Spinal cord (tissue), 10 donors: ENCODE measurements at places on chromosomes 5 and 9. TPM values are rescaled to one million over a fixed set of nuclear protein-coding genes. Genes with fewer than 3 reads are reported as not detected.

Gene CLTA
- polyA plus RNA-seq: 251 TPM

Gene C1QTNF2
- 5.6 TPM for polyA plus RNA-seq

Gene ARSI
- 5.0 TPM for polyA plus RNA-seq

Gene SLC46A2
- polyA plus RNA-seq: 0.14 TPM

Gene ACTBL2
- not detected for polyA plus RNA-seq

Gene MSX2
- polyA plus RNA-seq: 5.5 TPM

Gene PLAC8L1
- polyA plus RNA-seq: 2.4 TPM

Gene C9orf72
- 48.6 TPM for polyA plus RNA-seq

Gene PKD2L2
- polyA plus RNA-seq: 0.63 TPM

Gene PTGDS
- polyA plus RNA-seq: 3,209 TPM

Gene CMYA5
- 4.3 TPM for polyA plus RNA-seq

Gene THBS4
- polyA plus RNA-seq: 25.9 TPM

Gene ARRDC1
- polyA plus RNA-seq: 43.8 TPM

Gene NUTM2F
- polyA plus RNA-seq: not detected

Gene CCDC192
- polyA plus RNA-seq: 1.1 TPM
